ENCODE measurements at places on chromosomes 2 and 18.
A peak's percentile ranks its signal among the peaks of the same experiment; 100 is the strongest.

- no peak for DNase-seq
These were observed 56.6 kb downstream of the RPL37A start for GRCh38 chr2:216555274-216555673.

DNA sequence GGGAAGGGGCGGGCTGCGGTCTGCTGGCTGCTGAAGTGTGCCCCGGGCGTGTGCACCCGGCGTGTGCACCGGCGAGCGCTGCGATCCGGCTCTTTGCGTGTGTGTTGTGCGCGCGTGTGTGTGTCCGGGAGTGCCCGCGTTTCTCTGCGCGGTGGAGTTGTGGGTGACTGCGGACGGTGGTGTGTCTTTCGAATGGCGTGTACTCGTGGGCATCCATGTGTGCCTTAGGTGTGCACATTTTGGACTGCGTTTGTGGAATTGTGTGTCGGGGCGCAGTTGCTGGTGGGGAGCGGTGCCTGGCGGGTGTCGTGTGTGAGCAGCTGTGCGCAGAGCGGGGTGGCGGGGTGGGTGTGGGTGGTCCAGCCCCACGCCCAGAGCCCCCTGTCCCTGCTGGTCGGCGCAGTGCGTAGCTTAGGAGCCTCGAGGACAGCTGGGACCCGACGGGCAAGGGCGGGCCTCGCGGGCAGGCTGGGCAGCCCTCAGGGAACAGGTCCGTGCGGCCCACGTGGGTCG lies 533 bp downstream of the HPCAL1 start:
- DNase-seq, result peak; percentile 14

DNA sequence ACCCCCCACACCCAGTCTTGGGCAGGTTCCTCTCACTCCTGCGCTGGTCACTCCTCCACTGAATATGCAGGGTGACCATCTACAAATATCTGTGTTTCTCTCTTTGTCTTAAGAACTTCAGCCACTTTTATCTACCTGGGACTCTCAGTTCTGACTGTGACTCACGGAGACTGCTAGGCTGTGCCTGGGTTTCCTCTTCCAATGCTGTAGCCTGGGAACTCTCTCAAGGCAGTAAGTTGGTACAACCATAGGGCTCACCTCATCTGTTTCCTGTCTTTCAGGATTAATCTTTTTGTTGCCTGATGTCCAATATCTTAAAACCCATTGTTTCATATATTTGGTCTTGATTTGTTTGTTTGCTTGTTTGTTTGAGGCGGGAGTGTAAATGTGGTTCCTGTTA lies 47.2 kb upstream of the ZNF396 start:
- no peak for DNase-seq

- no peak for DNase-seq
These were observed 86.1 kb upstream of the BOD1L2 start for GRCh38 chr18:57060814-57061213.

GRCh38 chr18:11785444-11786055 lies 65.7 kb upstream of the CHMP1B start:
- no peak for DNase-seq

- no peak for DNase-seq
These were observed 59.4 kb upstream of the SH3RF3 start for GRCh38 chr2:109069331-109070194.

DNA sequence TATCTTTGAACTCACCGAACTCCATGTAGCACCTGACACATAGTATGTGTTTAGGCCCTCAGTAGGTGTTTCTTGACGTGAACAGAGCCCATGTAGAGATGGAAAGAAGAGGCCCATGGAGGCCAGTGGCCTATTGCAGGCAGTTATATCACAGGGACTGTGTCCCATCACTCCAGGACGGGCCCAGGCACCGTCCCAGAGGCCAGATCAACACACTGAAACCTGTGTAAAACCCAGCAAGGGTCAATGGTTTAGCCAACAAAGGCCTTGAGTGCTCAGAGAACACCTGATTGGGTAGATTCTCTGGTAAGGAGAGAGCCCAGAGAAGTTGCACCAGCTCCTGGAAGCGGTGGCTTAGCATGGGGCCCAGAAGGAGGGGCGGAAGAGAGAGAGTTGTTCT lies 82.8 kb downstream of the INHBB start:
- DNase-seq, result no peak

DNA sequence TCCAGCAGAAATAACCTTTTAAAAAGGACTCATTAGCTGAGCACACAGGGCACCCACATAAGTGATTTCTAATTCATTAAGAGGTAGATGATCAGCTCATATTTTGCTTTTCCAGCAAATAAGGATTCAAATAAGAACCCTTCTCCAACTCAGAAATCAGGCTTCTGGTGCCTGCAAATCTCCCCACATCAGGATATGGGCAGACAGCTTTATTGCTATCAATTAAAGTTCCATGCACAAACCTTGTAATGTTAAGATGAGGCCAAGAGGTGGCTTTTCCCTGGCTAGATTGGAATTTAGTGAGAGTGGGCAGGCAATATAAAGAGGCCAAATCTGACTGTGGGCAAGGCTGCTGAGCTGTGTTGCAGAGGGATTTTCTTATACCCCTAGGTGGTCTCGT lies 193.6 kb downstream of the SH3RF3 start:
- DNase-seq, result no peak

- DNase-seq, result no peak
These were observed 2.1 kb downstream of the GULP1 start for GRCh38 chr2:188293601-188294351.

GRCh38 chr2:8484502-8485283 lies 197.2 kb upstream of the ID2 start:
- no peak for DNase-seq

- peak; percentile 18 for DNase-seq
These were observed 61.3 kb downstream of the CUL3 start for GRCh38 chr2:224523626-224524577.

GRCh38 chr2:223697316-223697891 lies 95.2 kb upstream of the SCG2 start:
- no peak for DNase-seq

DNA sequence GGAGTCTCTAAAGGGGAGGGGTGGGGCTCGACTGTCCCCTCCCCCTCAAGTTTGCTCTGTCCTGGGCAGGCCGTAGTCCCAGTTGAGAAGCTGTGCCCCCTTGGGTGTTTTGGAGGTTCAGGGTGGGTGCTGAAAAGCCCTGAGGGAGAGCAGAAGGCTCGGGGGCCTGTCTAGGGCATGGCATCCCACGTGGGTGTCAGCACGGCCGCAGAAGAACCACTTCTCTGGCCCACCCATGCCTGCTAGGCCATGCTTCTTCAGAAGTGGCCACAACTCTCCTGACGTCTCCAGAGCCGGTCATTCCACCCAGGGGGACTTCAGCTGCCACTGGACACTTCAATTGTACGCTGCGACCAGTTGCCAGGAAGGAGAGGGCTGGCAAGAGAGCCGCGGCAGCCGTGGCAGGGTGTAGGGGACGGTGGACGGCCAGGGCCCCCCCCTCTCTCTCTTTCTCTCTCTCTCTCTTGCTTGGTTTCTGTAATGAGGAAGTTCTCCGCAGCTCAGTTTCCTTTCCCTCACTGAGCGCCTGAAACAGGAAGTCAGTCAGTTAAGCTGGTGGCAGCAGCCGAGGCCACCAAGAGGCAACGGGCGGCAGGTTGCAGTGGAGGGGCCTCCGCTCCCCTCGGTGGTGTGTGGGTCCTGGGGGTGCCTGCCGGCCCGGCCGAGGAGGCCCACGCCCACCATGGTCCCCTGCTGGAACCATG lies at the start of gene INPP5D:
Gene INPP5D (plus strand): TSS at position 546 of the 704 bp plus-strand sequence. CDS start 137 bp downstream, at position 683.
- DNase-seq, result peak; percentile 81

DNA sequence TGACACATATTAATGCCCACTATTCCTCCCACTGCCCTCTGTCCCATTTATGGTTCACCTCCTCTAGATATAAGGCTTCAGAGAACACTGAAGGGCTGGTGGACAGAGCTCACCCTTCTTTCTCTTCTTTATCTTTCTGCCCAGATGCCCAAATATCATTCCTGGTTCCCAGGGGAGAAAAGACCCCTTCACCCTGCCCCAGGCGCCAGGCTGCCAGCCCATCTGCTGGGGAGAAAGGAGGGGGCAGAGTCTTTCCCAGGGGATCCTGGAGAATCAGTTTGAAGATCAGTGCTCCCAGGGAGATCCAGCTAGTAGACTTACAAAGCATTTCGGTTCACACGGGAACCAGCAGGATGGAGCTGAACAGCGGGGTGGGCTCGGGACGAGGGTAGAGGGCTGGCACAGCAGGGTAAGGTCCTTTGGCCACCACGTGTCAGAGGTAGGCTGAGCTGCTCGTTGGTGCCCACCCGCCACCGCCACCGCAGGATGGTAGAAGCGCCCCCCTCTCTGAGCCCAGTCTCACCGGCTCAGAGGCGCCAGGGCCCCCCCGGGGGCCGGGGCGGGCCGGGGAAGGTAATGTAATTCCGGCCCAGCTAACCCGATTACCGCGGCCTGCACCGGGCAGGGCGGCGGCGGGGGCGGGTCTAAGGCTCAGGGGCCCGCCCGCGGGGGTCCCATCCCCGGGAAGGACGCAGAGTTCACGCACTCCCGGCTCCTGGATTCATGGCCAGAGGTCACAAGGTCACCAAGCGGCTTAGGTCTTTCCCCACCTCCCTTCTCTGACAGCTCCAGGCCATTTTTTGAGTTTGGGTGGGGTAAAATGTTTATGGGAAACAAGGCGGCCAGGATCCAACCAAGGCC lies 1.3 kb upstream of the TLX2 start:
- DNase-seq, result no peak

GRCh38 chr18:58534535-58535301 lies 94.2 kb downstream of the ALPK2 start:
- no peak for DNase-seq

DNA sequence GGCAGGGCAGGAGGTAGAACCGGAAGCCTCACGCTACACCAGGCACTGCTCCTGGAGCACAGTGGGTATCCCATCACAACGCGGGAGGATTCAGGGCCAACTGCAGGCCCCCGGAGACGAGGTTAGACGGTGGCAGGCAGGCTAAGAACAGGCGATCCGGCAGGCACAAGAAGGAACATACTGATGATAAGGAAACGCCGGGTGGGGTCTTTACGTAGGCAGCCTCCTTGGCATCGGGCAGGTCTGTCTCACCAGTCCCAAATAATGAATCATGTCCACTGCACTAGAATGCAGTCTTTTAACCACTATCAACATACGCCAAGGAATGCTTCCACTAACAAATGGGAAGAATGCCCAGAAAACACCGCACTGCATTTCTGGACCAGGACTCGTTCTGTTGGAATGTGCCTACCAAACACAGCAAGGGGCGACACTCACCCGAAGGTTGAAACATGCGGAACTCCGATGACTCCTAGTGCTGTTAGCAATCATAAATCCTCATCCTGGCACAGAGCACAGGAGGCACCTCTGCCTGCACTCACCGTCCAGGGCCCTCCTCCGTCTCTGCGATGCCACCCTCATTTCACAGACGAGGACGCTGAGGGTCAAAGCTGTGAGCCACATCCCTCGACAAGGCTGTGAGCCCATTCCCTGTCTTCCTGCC lies 35.2 kb downstream of the ZNF516 start:
- DNase-seq, result no peak

- DNase-seq, result no peak
These were observed 71.5 kb downstream of the SFXN5 start for GRCh38 chr2:72999729-73000725.

DNA sequence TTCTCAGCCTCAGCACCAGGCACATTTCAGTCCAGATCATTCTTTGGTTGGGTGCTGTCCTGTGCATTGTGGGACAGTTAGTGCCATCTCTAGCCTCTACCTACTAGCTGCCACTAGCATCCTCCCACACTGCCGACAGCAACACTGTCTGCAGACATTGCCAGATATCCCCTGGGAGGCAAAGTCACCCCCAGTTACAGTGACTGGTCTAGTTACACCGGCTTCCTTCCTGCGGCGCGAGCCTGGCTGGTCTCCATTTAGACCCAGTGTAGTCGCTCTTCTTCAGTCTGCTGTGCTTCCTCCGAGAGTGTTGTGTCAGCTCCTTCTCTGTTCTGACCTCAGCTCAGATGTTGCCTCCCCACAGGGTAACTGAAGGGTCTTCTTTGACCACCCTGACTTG lies 283.1 kb downstream of the PHLPP1 start:
- no peak for DNase-seq

GRCh38 chr2:144826105-144826504 lies 306.2 kb upstream of the ZEB2 start:
- no peak for DNase-seq

DNA sequence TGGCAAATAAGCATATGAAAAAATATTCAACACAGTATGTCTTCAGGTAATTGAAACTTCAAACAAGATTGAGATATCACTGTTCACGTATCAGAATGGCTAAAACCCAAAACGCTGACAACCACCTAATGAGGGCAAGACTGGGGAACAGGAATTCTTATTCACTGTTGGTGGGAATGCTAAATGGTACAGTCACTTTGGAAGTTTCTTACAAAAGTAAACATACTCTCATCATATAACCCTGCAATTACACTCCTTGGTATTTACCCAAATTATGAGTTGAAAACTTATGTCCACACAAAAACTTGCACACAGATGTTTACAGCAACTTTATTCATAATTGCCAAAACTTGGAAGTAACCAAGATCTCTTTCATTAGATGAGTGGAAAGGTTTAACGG lies 30.1 kb downstream of the BUB1 start:
- no peak for DNase-seq

GRCh38 chr2:137115081-137115794 lies 349.9 kb downstream of the THSD7B start:
- no peak for DNase-seq
